Effector CD8-positive, alpha-beta T cell (primary cell): ENCODE measurements at places on chromosomes 2 and 18.

GRCh38 chr2:58913082-58913726 is 672.1 kb upstream of the FANCL start:
- no peak for DNase-seq

- peak; percentile 3 for DNase-seq
Measured at GRCh38 chr2:39128919-39129391, 8.1 kb upstream of the SOS1 start.

GRCh38 chr2:145166731-145167302 is 646.9 kb upstream of the ZEB2 start:
- DNase-seq = no peak

DNA sequence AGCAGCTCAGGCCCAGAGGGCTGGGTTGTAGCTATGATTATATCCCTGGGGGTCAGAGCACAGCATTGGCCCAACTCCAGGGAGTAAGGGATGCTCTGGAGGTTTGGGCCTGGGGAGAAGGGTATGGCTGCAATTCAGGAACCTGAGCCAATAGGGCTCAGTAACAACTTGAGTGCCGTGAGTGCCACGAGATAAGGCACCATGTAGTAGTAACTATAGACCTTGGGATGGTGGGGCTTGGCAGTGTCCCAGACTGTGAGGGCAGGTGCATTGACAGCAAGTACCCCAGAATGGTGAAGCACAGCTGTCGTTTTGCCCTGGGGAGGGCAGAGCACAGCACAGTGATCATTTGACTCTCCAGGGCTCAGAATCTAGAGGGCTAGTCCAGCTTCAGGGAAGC is 45.1 kb upstream of the ZNF396 start:
- DNase-seq = no peak

DNA sequence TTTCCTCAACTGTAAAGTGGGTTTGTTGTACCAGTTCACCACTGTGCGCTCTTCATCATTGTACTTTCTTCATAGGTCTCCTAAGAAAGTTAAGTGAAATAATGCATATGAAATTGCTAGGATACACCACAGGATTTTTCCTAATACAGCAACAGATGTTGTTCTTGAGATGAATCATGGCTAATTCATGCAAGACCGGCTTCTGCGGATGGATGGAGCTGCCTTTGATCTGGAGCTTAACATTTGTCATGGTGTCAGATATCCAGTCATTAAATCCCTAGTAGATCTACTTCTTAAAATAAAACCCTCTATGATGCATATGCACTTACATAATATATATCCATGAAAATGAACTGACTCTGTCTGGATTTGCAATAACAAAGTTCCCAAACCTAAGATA is 114.1 kb downstream of the COL6A3 start:
- DNase-seq = no peak

DNA sequence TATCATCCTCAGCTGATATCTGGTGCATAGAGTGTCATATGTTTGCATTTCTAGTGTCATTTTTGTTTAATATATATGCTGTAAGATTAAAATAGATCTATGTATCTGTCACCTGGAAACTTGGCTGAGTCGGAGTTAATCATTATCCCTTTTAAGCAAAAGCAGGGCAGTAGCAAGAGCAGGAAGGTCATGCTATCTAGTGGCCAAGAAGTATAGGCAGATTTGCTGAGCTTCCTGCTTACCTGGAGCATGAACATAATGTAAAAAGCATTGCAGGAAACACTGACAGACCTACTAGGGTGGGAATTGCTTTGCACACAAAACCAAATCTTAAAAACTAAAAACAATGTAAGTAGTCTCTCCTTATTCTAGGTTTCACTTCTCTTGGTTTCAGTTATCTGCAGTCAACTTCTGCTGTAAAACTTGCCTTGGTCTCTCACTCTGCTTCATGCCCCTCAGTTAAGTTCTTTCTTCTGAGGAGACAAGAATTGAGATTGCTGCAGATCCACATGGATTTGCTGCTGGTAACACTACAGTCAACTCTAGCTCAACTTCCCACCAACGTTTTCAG is 295.3 kb downstream of the CDH7 start:
- DNase-seq = no peak

GRCh38 chr2:7604456-7604855 is 687.2 kb downstream of the RNF144A start:
- no peak for DNase-seq

- DNase-seq = no peak
Measured at GRCh38 chr2:20514596-20515269, 67.9 kb downstream of the RHOB start.

- DNase-seq = no peak
Measured at GRCh38 chr2:23283653-23284052, 101.3 kb upstream of the KLHL29 start.

- DNase-seq = no peak
Measured at GRCh38 chr2:191230174-191230573, 15.0 kb upstream of the MYO1B start.

GRCh38 chr2:39510140-39510539 is 73.1 kb upstream of the MAP4K3 start:
- no peak for DNase-seq

DNA sequence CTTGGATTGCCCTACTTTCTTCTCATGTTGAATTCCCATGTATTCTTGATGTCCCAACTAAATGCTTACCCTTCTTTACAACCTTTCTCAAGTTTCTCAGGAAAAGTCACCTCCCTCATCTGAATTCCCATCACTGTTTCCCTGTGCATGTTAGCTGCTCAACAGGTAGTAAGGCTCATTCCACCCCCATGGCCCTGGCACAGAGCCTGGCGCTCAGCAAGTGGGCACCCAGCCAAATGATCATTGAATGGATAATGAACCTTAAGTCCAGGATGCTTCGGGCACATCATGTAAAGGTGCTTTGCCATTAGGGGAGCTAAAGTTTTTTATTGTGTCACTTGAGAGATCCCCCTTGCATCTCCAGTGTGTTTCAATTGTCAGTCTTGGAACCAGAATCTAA is 124.0 kb downstream of the PKP4 start:
- DNase-seq = no peak

- DNase-seq = no peak
Measured at GRCh38 chr2:170396799-170397459, 219.0 kb downstream of the MYO3B start.

- no peak for DNase-seq
Measured at GRCh38 chr2:100260712-100261620, 61.3 kb downstream of the LONRF2 start.

DNA sequence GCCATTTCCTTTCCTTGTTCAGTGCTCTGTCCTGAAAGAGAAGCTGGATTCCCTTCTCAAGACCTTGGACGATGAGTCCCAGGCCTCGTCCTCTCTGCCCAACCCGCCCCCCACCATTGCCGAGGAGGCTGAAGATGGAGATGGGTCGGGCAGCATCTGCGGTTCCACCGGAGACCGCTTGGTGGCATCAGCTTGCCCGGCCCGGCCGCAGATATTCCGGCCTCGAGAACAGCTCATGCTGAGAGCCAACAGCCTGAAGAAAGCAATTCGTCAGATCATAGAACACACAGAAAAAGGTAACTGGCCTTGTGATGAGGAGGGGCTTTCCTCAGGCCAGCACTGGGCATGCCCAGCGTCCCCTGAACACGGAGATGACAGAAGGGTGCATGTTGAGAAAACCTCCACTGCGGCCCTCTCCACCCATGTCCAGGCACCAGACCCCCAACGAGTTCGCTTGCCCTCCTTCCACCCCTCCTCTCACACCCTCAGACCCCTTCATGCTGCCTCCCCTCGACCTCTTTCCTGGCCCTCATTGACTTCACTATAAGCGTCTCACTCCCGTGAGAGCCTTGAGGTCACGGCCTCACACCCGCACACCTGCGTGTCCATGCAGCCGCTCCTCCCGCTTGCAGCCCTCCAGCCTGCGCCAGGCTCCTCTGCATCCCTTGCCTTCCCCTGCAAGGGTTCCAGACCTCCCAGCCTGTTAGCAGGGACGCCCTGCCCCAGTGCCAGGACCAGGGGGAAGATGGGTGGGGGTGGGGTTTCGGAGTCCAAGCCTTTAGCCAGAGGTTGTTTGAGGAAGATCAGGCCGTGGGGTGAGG is 95.0 kb downstream of the DGKD start:
- no peak for DNase-seq

DNA sequence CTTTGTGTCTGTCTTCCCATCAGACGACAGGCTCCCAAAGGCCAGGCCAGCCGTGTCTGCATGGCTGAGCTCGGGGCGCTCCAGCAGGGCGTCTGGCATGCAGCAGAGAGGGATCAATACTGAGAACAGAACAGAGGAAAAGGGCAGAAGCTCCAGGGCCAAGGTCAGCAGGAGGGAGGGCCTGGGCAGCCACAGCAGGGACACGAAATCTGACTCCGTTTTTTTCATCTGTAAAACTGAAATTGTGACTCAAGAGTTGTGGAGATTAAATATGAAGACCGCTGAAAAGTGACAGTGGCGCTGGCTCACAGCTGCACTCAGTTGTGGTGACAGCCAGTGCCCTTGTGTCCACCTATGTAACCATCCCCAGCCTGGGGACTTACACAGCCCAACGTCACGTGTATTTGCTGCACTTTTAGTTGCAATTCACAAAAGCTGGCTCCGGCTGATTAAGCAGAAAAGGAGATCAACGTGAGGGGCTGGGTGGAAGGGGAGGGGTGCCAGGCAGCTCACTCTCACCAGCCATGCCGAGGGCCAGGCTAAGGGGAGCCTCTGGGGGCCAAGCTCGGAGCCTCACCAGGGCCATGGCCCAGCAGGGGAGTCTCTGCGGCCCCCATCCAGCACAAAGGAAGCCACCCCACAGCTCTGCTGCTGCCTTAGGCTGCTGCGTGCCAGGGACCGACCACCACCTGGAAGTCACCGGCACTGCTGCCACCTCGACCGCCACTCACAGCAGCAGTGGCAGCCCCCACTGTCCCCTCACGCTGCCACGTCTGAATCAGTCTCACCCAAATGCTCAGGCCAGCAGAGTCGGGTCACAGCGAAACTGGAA is 74.7 kb downstream of the EIPR1 start:
- no peak for DNase-seq

DNA sequence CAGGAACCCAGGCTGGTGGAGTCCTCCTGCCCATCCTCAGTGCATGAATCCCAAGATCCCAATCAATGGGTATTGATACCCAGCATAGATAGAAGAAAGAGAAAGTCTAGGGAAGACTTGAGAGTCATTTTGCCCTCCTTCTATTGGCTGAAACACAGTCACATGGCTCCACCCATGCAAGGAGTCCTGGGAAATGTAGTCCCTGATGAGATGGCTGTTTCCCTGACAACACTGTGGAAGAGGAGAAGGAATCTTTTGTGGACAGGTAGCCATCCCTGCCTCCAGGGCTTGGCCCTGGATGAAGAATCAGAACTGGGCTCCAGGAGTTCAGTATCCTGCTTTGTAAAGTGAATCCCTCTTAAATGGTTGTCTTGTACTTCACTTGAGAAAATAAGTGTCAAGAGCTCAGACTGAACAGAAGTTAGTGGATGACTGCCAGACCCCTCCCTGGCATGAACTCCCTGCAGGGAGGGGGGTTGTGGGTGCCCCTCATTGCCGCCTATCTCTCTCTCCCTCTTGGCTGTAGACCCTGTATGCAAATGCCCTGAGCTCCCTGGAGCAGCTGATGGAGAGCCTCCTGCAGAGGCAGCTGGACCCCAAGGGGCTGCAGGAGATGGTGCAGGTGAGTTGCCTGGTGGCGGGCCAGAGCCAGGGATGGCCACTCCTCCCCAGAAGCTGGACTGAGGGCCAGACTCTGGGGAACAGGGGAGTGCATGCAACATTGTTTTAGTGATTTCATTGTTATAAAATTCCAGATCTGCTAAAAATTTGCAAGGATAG is 36.1 kb downstream of the MROH2A start:
- DNase-seq = no peak

GRCh38 chr2:143157418-143157817 is 28.2 kb downstream of the ARHGAP15 start:
- DNase-seq = no peak

DNA sequence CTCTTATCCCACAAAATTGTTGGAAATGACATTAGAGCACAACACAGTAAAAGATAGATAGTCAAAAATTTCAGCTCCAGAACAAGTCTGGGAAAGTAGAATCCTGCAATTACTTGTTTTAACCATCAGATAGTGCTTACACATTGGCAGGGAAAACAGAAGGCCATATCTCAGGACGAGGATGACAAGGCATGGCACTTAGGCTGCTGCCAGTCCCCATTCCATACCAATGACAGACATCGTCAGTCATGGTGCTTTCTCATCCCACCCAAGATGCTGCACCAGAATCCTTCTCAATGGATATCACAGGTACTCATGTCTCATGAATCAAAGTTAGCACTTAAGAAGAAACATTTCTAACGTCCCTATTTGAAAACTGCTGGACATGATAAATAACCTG is 187.3 kb downstream of the NCKAP5 start:
- no peak for DNase-seq

DNA sequence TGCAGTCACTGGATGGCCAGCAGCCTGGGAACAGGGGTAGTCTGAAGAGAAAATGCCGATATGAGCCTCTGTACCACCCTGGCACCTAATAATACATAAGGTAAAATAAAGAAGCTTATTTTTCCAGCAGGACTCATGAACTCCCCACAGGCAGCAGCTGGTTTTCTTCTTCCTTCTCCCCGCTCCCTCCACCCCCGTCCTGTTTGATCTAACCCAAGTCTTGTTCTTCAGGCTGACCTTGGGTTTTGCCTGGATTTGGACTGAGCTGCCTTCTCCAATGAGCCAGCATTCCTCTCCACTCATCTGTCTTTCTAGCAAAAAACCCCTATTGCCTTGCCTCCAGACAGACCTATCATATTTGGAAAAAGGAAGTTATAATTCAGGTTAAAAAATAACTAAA is 111.8 kb downstream of the CELF4 start:
- no peak for DNase-seq

GRCh38 chr2:151614606-151615306 is 119.5 kb downstream of the NEB start:
- DNase-seq = no peak

GRCh38 chr2:111244864-111245263 is 124.2 kb downstream of the BCL2L11 start:
- DNase-seq = no peak

DNA sequence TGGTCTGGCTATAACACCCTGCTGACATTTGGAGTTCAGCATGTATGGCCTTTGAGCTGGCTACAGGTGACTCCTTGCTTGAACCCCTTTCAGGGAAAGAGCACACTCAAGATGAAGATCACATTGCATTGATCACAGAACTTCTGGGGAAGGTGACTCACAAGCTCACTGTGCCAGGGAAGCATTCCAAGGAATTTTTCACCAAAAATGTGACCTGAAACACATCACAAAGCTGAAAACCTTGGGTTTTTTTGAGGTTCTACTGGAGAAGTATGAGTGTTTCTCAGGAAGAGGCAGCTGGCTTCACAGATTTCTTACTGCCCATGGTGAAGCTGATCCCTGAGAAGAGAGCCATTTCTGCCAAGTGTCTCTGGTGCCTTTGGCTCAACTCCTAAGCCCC is 879.0 kb downstream of the CBLN2 start:
- no peak for DNase-seq
